ENCODE measurements at places on chromosomes 3 and 15.
A peak's percentile ranks its signal among the peaks of the same experiment; 100 is the strongest.

DNA sequence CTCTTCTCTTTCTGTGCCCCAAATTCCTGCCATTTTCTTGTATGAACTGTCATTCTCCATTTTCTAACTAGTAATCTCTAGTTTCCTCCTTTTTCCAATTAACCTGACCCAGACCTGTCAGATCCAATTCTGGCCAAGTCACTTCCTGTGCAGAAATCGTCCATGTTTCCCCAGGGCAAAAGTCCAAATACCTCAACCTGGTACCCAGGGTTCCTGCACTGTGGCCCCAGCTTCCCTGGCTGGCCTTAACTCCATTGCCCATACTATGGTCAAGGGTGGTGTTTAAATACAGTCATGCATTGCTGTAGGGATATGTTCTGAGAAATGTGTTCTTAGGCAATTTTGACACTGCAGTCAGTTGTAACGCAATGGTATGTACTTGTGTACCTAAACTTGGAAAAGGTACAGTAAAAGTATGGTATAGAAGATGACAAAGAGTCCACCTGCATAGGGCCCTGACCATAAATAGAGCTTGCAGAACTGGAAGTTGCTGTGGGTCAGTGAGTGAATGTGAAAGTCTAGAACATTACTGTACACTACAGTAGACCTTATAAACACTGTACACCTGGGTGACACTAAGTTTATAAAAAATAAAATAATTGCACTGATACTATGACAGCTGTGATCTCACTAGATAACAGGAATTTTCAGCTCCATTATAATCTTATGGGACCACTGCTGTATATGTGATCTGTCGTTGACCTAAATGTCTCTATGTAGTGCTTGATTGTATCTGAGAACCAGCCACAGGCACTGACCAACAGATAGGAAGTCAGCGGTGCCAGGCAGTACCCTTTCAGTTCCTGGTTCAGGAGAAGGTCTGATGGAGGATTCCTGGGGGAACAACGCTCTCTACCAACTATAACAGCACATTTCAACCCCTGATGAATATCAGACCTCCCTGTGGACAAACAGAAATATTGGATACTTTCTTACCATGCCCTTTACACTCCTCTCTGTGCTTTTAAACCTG lies 336.1 kb upstream of the PROK2 start:
- no peak for DNase-seq

DNA sequence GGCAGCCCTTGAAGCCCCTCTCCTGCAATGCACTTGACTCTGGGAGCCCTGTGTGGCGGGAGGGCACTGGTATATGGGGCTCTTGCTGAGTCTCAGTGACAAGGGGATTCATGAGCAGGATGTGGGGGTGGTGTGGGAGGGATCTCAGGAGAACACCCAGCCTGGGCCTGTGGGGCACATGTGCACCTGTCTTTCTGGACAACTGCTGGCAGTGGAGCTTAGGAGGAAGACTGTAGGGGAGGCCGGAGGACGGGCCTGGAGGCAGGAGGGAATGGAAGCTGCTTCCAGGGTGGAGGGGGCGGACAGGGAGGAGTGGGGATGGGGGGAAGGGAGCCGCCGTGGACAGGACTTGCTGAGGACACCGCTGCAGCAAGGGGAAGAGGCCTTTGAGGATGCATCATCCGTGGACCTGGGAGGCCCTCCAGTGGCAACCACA lies 10.8 kb upstream of the SNRPA1 start:
- DNase-seq = no peak

DNA sequence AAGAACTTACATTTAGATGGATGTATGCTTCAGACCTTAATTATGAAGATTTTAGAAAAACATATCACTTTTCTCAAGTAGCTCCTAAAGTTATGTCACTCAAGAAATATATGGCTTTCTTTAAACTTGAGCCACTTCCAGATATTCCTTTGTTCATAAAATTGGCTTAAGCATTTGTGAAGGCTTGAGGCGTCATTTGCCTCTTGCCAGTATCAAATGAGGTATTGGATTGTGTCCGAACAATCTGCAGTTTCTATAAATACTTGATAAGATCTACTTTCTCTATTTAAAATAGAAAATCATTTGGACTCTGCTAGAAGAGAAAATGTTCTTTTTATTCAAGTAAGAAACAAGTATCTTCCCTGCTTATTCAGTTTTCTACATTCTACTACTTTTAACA lies 102.6 kb downstream of the RSL24D1 start:
- DNase-seq = no peak

DNA sequence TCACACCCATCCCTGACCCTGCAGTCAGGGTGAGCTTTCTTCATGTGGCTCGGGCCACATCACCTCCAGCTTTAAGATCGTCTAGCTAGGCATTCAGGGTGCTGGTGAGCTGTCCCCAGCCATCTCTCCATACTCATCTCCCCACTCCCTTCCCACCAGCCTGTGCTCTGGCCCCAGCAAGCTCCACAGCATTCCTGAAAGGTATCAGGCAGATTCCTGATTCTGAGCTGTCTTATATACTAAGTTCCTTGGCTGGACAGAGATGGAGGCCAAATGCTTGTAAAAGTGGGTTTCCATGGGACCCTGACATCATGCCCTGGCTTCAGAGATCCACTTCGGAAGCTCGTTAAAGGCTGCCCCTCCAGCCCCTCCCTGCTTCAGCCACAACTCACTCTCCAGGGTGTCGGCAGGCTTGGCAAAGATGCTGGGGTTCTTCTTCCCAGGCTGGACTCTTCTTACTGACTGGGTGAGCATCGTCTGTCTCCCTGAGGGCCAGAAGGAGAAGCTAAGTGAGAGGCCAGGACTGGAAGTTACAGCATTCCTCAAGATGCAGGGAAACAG lies 3.9 kb downstream of the CILP start:
- DNase-seq = no peak

GRCh38 chr3:48151807-48152427 lies 36.3 kb downstream of the CDC25A start:
- no peak for DNase-seq

DNA sequence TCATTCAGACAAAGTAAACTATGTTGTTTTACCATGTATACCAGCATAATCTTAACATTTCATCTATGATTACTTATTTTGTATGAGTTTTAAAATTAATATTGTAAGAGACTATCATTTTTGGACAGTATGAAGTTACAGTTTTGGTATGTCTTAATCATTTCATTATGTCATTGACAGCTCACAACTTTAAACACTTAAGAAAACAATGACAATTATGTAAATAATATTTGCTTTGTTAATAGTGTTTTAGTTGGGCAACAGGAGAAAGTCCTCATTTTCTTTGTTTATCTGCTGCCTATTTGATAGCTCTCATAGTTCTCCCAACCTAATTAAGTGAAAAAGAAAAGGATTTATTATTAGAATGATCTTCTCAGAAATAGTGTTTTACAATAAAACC lies 80.2 kb downstream of the MEF2A start:
- DNase-seq = no peak

- DNase-seq = no peak
Measured at GRCh38 chr3:98892263-98892662, 9.2 kb downstream of the DCBLD2 start.

GRCh38 chr3:153171918-153172317 lies 9.9 kb downstream of the RAP2B start:
- no peak for DNase-seq

DNA sequence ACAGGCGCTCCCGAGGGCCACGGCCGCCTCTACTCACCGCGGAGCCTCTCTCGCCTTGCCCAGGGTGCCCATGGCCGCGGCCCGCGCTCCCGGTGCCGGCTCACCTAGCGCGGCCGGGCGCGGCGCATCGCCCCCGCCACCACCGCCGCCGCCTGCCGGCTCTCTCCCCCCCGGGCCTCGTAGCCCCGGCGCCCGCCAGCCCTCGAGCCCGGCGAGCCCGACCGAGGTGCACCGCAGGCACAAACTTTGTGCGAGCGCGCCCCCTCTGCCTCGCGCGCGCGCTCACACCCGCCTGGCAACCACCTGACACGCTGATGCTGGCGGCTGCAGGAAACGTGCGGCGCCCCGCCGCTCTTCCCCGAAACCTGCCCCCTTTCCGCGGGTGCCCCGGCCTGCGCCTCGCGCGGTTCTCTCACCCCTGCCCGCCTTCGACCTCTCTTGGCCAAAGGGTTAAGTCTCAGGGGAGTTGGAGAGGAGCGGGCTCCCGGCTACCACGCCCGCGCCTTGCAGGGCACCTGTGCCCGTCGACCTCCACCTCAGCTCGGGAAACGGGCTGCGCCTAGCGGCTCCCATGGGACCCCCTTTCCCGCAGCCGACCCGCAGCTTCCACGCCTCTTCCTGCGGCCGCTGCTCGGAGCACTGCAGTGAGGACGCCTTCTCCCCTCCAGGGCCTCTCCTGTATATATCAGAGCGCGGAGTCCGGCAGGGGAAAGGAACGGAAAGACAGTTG lies at the start of gene RASGRP1:
Gene RASGRP1, minus strand, starts transcription at position 258 of the 730 bp plus-strand sequence. Its CDS starts 186 bp downstream, at position 72.
- DNase-seq = peak; percentile 85

DNA sequence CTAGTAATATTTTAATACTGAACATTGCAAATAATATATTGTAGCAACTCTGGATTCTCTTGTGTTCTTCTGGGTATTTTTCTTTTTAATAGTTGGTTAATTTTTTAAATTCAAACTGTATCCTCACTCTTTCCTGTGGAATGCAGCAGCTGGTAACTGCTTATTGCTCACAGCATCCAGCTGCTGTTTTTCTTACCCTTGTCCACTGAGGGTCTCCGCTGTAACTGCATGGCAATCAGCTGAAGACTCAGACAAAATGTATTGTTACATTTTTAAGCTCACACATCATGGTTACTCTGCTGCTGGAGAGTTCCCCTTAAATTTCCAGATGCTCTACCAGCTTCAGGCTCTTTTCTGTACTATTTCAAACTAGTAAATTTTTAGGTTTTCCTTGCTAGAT lies 227.6 kb downstream of the MBNL1 start:
- DNase-seq = no peak

DNA sequence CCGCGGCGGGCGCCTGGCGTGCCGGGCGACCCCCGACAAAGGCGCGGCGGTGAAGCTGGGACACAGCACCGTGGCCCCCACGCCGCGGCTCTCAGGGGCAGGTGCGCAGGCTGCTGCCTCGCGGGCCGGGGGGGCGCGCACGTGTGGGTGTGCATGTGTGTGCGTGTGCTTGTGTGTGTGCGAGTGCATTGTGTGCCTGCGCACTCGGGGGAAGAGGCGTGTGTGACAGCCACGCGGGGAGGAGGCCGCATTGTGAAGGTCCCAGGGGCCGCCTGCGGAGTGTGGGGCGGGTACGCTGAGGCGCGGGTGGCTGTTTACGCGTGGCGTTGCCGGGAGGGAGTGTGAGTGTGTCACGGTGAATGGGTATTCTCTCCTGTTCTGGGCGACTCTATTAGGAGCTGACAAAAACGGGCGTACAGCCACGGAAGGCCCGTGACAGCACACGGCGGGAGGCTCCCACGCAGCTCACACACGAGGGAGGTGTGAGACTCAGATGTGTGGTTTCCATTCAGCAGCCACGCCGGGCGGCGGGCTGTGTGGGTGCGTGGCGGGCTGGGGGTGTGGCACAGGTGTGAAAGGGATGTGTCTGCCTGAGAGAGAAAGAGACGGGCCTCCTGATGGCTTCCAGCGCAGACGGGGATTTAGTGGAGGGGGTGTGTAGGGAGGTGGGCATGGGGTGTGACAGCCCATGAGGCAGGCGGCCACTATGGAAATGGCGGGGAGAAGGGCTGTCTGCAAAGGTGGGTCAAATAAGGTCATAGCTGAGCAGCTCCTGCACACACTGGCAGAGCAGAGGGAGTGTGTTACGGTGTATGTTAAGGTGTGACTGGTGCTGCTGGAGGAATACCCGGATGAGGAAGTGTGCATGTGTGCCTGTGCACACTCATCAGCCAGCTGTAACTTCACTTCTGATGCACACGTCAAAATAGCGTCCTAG lies 750 bp downstream of the PODXL2 start:
- no peak for DNase-seq

- no peak for DNase-seq
Measured at GRCh38 chr3:107824822-107825371, 265.9 kb downstream of the CD47 start.

- DNase-seq = no peak
Measured at GRCh38 chr3:15342246-15342645, 9.9 kb upstream of the SH3BP5 start.

GRCh38 chr15:69883306-69883705 lies 214.4 kb downstream of the TLE3 start:
- DNase-seq = no peak

- no peak for DNase-seq
Measured at GRCh38 chr3:51591231-51591630, 52.7 kb downstream of the RAD54L2 start.

- no peak for DNase-seq
Measured at GRCh38 chr3:161423911-161424522, 52.7 kb upstream of the SPTSSB start.

DNA sequence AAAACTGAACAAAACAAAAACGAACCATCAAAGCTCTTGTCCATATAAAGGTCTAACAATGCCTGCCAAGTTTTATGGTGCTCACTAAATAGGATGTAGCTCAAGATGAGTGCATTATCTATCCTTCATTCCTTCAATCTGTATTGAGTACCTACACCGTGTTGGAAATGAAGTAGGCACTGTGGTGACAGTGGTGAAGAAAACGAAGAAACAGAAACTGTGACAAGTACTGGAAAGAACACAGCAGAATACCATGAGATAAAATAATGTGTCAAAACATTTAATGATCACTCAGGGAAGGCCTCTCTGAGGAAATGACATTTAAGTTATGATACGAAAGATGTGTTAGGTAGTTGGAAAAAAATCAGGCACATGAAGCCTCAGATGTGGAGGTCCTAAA lies 36.2 kb downstream of the CBLB start:
- DNase-seq = no peak

DNA sequence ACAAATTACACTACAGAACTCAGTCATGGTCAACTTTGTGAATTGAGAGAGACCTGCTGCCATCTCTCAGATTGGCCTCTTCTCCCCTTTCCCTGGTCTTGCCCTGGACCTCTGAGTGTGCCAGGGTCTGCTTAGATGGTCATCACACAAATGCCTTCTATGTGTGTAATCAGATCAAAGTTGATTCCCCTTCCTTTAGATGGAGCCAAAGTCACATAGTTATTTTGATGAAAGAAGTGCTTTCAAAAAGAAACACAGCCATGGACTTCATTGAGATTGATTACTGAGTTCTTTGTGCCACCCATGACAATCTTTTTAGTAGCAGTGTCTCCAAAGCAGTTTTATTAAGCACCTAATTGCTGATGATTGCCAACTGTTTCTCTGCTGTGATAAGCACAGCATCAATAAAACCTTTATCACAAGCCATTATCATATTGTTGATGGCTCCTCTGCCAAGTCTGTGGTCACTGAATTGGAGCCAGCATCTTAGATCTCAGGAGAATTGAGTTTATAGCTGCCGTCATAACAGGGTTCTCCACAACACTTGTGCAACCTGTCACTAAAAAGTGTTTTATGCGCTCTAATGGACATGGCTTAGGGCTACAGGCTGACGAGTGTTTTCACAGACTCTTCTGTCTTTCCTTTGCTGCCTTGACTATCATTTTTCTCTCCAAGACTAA lies 149.7 kb upstream of the NUDT16 start:
- no peak for DNase-seq

DNA sequence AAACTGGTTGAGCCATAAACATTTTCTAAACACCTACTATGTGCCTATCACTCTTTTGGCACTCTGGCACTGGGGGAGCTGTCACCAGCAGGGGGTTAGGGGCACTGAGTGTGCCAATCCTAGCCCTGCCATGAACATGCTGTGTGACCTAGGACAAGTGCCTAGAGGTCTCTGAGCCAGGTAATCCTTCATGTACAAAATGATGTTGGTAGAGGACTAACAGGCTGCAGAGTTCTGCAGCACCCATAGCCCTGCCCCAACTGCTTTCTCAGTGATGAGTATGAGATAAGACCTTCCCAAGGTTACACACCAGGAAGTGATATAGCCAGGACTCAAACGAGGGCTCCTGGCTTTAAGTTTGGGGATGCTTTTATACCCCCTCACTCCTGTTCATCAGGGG lies 84.9 kb upstream of the SEC13 start:
- no peak for DNase-seq

GRCh38 chr15:78761020-78761419 lies 50.2 kb downstream of the ADAMTS7 start:
- DNase-seq = no peak
